Aortic smooth muscle cell (primary cell): ENCODE measurements at places on chromosomes 3 and 15. TPM values are rescaled to one million over a fixed set of nuclear protein-coding genes. Genes with fewer than 3 reads are reported as not detected.

The NTRK3 gene
- 0.26 and 0.62 TPM in 2 replicates for total RNA-seq

The SLC7A14 gene
- under 0.01 and 0.19 TPM in 2 replicates for total RNA-seq

The MBD4 gene
- 15.7 and 18.3 TPM in 2 replicates for total RNA-seq

The WWTR1 gene
- 134 and 160 TPM in 2 replicates for total RNA-seq

The PRSS50 gene
- not detected in 2 replicates for total RNA-seq

The TBC1D23 gene
- 63.3 and 68.8 TPM in 2 replicates for total RNA-seq

The TTC21A gene
- total RNA-seq: 2.2 and 3.0 TPM in 2 replicates

The NLGN1 gene
- 2.6 and 2.8 TPM in 2 replicates for total RNA-seq

The FYTTD1 gene
- total RNA-seq: 31.4 and 51.5 TPM in 2 replicates

The KCNAB1 gene
- total RNA-seq: 1.9 and 6.6 TPM in 2 replicates

The PSTPIP1 gene
- total RNA-seq: 1.1 and 1.8 TPM in 2 replicates

The TIMMDC1 gene
- total RNA-seq: 49.1 and 53.8 TPM in 2 replicates

The PATL2 gene
- 0.62 and 0.92 TPM in 2 replicates for total RNA-seq

The GPR149 gene
- not detected in 2 replicates for total RNA-seq
